ENCODE measurements at places on chromosomes 4 and X.
A peak's percentile ranks its signal among the peaks of the same experiment; 100 is the strongest.

DNA sequence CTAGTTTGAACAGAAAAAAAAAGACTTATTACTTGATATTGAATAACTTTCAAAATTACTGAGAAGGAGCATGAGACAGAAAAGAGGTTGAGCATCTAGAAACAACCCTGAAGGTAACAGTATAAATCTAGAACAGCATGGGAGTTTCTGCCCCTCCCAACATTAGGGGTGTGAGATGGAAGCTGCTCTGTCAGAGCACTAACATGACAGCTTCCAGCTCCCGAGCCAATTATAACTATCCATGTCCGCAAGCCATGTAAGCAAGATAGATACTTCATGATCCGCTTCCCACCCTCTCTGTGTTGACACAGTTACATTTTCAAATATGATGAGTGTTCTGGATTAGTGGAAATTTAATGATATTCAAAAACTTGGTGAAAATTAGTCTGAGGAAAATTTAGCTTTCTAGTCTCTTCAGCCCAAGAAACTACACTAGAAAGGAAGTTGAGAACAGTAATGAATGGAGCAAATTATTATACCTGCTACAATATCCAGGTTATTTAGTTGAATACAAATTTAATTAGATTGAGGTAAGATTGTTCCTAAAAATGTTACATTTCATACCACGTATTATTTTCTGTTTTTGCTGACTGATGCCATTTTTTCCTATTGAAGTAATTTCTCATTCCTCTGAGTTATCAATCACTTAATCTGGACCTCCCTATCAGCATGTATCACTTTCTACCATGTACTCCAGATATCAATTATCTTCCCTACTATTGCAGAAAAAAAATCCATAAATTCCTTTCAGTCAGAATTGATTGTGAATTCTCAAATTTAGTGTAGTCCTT is 129.3 kb upstream of the SLIT2 start:
- no peak for ATAC-seq

DNA sequence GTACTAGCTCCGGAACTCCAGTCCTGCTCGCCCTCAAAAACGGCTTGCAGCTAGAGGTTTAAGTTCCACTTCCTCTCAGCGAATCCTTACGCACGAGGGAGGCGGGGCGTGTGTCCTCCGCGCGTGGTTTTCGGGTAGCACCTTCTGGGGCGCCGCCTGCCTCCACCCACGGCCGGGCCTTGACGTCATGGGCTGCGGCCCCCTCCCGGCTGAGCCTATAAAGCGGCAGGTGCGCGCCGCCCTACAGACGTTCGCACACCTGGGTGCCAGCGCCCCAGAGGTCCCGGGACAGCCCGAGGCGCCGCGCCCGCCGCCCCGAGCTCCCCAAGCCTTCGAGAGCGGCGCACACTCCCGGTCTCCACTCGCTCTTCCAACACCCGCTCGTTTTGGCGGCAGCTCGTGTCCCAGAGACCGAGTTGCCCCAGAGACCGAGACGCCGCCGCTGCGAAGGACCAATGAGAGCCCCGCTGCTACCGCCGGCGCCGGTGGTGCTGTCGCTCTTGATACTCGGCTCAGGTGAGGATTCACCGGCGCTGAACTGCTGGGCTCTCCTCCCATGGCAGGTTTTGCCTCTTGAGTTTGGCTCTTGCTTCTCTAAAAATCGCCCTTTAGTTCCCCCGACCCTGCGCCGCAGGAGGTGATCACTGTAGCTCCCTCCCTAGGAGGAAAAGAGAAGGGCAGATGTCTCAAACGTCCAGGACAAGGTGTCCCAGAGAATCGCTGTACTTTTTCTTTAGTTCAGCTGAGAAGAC is at the start of gene AREG:
TSS of gene AREG (plus strand) at position 246 of the 752 bp plus-strand sequence. CDS start at position 456, 210 bp downstream.
- ATAC-seq: peak; percentile 88

DNA sequence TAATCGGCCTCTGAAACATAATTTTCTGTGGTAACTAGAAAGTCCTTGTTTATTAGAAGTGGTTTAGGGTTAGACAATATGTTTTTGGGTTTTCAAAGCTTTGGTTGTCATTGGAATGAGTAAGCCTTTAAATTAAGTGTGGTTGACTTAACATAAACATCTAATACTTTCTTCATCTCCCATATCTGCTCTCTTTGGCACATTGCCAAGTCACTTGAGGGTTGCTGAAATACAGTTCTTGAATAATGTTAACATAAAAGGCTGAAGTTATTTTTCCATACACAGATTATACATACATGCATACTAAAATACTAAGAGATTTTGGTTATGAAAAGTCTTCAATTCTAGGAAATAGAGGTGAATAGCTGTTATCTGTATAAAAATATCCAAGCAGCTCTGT is 241.7 kb upstream of the BMP3 start:
- no peak for ATAC-seq

DNA sequence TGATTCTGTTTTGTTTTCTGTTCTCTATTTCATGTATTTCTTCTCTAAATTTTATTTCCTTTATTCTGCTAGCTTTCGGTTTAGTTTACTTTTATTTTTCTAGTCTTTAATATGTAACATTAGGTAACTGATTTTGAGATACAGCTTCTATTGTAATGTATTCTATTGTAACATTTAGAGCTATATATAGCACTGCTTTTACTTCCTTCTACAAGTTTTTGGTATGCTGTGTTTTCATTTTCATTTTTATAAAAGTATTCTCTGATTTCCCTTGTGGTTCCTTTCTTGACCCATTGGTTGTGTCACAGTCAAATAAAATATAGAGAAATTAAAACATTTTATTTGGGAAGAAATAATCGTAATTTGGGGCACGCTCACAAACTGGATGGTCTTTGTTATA is 13.9 kb upstream of the CT47A1 start:
- no peak for ATAC-seq

DNA sequence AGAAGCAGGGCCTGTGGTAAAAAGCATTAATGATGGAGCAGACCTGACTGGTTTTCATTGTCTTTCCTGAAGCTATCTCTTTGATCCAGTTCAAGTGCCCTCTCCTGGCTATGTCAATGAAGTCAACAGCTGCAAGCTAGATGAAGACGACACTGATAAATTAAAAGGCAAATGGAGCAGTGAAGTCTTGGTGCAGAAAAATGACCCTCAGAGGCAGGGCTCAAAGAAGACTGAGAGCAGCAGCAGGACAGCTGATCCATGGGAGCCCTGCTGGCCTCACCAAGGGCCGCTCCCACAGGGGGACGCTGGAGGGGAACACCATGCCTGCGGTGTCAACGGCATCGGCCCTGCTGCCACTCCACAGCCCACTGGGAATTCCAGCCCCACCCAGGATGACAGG is 96.2 kb downstream of the RELL1 start:
- no peak for ATAC-seq

- ATAC-seq: no peak
Observed at GRCh38 chr4:1559896-1560650, 124.0 kb downstream of the FAM53A start.

DNA sequence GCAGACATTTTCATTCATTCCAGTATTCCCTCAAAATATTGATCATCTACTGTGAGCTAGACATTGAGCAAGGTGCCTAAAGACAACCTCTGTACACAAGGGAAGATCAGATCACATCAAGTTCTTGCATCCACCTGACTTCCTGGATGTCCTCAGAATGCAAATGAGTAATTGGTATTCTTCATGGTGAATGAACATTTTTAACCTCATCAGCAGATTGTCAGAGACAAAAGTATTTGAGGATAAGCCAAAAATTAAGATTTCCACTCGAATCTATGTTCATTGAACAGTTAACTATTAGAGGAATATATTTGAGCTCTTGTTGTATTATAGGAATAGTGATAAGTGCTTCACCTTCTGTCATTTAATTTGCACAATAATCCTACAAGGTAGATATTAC is 1.3 kb downstream of the SMARCAD1 start:
- ATAC-seq: no peak

DNA sequence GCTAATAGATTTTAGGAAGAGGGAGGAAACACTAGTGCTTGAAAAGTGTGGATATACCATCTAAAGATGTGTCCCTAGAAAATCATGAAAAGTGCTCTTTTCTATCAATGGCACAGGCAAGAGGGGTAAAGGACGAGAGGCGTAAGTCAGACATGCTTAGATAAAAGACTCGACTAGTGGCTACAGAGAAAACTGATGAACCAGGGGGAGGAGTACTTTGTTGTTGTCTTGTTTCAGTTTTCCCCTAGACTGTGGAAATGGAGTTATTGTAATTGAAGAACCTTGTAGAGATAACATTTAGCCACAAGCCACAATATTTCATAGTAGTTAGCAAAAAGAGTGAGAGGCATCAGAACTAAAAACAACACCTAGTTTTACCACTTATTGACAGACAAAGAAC is 21.4 kb downstream of the GALNTL6 start:
- no peak for ATAC-seq

DNA sequence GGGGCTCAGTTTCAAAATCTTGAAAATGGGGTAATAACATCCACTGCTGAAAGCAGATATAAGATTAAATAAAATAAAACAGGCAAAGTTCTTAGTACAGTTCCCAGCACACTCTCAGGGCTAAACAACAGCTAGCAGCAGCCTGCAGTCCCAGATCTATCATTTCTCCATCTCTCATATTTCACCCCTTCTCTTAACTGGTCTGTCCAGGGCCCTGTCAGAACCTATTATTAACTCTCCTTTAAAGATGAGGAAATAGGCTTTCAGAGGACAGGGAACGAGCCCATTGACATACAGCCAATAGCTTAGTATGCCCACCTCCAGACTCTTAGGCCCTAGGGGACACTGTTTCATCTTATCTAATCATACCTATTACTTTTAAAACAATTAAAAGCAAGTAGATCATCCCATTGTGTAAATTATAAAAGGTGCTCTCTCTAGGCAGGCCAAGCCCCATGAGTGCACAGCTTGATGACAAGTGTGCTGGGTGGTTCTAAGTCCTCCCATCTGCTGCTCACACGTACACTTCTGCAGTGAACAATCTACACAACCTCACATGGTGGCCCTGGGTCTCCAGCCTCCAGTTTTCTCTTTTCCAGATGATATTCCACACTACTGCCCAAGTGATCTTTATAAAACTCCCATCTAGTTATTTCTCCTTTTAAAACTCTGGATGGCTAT is 119.0 kb downstream of the APBB2 start:
- no peak for ATAC-seq

- no peak for ATAC-seq
Observed at GRCh38 chrX:116628464-116628863, 165.7 kb upstream of the CT83 start.

- peak; percentile 43 for ATAC-seq
Observed at GRCh38 chr4:140094438-140095420, 59.3 kb downstream of the MAML3 start.

GRCh38 chr4:187010052-187010451 is 286.4 kb upstream of the FAT1 start:
- no peak for ATAC-seq

DNA sequence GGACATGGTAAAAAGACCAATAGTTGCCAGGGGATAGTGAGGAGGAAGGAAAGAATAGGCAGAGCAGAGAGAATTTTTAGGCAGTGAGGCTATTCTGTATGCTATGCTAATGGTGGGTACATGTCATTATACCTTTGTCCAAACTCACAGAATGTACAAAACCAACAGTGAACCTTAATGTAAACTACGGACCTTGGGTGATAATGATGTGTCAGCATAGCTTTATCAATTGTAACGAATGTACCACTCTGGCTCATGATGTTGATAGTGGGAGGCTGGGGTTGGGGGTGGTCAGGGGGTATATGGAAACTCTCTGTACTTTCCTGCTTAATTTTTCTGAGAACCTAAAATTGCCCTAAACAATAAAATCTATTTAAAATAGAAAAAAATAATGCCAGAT is 37.7 kb upstream of the ACSL4 start:
- no peak for ATAC-seq

- no peak for ATAC-seq
Observed at GRCh38 chr4:66108898-66109297, 438.6 kb upstream of the EPHA5 start.

GRCh38 chr4:105068516-105068915 is 78.2 kb upstream of the TET2 start:
- ATAC-seq: no peak

- no peak for ATAC-seq
Observed at GRCh38 chr4:128871948-128872347, 62.4 kb downstream of the JADE1 start.

DNA sequence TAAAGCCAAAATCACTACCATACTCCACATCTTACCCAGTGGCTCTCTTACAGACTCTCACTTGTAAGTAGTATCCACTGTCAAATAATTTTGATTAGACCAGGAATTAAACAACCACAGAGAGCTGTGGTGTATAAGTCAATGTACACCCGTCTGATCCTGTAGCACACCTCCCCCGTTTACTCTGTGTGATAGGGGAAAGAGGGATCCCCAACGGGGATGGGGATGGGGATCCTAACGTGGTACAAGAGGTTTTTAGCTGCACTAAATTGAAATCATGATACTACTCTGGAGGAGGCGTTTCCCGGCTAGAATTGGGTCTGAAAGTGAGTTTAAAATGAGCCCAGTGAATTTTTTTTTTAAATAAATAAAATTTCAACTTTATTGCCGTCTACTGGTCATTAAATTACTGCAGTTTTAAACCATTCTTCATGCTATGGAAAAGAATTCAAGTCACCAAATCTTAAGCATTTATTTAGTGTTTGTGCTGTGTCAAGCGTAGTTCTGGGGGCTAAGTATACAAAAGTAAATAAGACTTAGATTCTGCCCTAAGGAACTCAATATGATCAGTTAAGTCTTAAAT is 76.6 kb downstream of the INTS12 start:
- no peak for ATAC-seq

- no peak for ATAC-seq
Observed at GRCh38 chrX:114964374-114964773, 53.0 kb downstream of the IL13RA2 start.

DNA sequence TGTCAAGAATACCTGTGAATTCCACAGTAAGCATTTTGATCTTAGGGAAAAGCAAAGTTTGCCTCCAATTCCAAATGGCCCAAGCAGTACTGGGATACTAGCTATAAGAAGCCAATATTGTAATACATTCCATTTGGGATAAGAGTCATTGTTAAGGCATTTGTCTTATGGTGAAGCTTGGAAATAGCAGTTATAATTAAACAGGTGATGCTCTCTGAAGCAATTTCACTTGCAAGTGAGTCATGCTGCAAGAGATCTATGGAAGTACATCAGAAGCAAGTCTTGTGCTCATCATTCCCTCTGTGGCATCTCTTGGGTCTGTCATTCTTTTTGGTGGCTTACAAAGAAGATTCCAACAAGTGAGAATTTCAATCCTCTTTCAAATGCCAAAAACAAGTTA is 386.4 kb upstream of the RPS6KA3 start:
- no peak for ATAC-seq

All from activated T-helper 17 cell treated with anti-CD3 and anti-CD28 coated beads, Interleukin-2, amount 50 U/mL, for 72 hours (primary cell).